ENCODE measurements at places on chromosomes 3 and 15. TPM values are rescaled to one million over a fixed set of nuclear protein-coding genes. Genes with fewer than 3 reads are reported as not detected.

- DNase-seq = no peak
Observed at GRCh38 chr3:72379500-72380187, 468.6 kb downstream of the SHQ1 start.

DNA sequence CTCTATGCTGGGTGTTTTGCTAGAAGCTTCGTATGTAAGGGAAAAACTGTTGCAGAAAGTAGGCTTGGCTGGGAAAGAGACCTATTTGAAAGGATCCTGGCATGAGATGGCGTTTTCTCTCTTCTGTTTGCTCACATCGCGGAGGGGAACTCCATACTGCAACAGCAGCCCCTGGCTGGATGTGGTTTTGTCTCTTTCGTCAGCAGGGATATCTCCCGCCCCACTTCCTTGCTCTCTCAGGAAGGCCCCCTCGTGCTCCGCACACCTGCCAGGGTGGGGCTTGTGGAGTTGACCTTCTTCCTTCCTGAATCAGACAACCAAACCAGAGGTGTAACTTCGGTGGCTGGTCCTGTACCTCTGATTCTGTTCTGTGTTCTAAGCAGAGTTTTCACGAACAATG lies 26.4 kb upstream of the MYZAP start:
- no peak for DNase-seq

DNA sequence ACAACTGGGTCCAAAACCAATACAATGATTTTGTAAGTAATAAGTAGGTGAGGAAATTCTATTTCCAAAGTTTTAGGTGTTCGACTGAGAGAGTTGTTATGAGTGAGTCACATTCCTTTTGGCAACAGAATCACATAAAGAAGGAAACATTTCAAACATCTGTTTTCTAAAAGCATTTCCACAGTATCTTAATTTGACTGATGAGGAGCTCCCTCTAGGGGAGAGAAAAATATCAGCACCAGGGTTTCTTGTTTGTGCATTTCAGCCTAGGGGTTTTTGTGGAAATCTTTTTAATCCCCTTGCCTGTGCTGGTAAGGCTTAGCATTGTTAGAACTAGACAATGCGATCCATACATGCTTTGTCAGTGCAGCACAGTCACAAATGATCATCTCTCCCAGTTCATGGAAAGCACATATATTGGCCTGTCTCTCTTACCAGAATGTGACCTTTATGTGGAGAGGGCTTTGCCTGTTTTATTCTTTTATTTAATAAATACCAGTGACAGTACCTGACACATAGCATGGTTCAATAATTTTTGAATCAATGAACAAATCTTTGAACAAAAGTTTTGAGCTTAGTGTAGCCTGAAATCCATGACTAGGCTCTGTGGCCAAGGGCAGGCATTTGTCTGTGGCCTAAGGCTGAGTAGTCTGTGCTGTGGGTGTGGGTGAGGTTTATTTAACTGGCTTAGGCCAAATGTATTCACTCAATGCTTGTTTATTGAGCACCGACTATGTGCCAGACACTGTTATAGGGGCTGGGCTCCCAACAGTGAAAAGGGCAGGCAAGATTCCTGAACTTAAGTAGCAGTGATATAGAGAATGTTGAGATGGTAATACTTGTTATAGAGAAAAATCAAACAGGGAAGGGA lies 21.1 kb upstream of the IQCF6 start:
- no peak for DNase-seq

DNA sequence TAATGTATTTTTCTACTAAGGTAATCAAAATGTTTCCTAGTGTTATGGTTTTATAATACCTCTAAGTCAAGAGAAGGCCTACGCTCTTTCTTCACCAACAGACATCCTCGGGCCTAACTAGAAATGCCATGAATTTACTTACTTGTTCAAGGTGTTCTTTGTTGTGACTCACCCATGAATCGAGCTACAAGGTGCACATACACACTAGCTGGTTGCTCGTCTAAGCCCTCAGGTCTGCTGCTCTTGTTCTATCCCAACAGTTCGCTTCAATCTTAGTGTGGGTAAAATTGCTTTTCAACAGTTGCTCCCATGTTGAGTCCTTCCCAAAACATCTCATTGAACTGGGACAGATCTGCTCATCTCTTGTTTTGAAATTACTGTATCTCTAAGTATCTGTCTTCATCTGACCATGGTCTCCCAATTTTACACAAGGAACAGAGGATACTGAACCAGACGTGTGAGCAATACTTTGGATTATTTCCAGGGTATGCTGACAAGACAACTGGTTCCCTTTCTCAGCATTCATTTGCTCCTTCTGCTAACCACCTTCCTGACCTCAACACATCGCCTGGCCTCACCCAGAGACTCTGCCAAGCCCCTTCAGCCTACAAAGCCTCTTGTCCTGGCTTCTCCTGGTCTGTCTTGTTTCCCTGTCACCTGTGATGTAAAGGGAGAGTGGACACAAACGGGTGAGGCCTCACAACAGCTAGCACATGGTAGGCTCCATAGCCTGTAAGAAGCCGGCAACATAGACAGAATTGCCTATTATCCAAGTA lies 84.2 kb downstream of the NEDD4 start:
- no peak for DNase-seq

GRCh38 chr15:76865548-76865991 lies 39.6 kb downstream of the SCAPER start:
- no peak for DNase-seq

- no peak for DNase-seq
Observed at GRCh38 chr3:17844236-17844635, 101.8 kb upstream of the TBC1D5 start.

- DNase-seq = no peak
Observed at GRCh38 chr3:112302881-112303763, 9.1 kb upstream of the SLC9C1 start.

The SCN11A gene
- total RNA-seq = not detected

The TMEM207 gene
- total RNA-seq = not detected

Data from lower leg skin (tissue), 4 donors.